Activated gamma-delta T cell (primary cell): ENCODE measurements at places on chromosomes 12 and 14.

DNA sequence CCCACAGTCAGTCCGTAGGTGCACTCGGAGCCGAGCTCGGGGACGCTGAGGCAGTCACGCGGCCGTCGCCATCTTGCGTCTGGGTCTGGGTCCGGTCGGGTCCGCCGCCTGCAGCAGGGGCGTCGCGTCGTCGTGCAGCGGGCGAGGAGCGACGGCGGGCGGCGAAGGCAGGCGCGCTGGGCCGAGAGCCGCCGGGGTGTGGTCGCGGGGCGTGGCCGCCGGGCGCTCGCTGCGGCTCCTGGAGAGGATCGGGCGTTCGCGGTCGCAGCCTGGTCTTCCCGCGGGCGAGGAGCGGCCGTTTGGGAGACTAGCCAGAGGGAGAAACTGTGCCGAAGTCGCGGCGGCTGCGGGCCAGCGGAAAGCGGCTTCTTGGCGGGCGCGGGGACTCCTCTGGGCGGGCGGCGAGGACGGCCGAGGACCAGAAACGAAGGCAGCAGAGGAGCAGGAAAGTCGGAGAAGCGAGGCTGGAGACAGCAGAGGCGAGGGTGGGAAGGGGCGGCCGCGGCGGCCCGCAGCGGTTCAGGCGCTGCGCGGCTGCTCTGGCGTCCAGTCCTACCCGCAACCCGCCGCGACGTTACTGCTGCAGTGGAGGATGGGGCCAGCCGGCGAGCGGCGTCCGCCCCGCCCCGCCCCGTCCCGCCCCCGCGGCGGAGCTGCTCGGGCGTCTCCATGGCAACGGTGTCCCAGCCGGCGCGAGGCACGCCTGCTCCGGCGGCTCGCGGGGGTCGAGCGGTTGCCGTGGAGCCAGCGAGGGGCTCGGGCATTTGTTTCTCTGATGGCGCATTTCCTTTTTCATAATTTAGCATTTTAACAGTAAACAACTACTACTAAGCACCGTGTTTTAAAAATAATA is at the start of gene PNMA1:
Gene PNMA1, minus strand, starts transcription at position 582 of the 853 bp plus-strand sequence. CDS start 745 bp downstream, outside the sequence.
- DNase-seq, result peak; percentile 77

GRCh38 chr12:90970471-90970870 is 15.5 kb upstream of the CCER1 start:
- no peak for DNase-seq

DNA sequence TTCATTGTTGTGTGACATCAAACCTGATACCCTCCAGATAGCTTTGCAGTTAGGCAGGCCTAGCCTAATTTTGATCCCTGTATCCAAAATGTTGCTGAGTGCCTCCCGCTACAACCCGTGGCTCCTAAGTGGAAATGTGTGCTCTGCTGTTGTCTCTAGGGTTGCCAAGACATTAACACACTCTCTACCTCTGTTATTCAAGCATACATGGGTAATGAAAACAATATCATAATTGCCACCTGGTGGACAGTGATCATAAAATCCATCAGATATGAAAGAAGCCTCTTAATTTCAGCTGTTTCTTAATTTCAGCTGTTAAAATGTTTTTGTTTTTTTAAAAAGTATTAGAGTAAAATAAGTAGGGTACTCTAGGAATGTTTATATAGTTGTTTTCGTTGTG is 93.5 kb downstream of the PLEKHA5 start:
- DNase-seq, result no peak

DNA sequence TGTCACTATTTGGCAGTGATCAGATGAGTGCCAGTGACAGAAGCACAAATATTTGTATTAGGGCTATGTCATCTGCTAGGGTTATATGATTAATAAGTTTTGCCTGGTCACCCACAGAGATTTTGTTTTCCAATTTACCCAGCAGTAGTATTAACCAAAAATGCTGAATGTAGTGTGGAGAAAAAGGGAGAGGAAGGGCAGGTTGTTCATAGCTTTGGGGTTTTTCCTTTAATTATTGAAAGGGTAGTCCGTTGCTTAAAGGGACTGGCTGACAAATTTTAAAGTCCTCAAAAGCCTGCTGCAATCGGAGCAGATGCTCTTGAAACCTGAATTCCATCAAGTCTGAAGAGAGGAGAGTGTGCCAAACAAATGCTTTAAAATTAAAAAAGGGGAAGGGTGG is 237.9 kb upstream of the CCDC196 start:
- no peak for DNase-seq

- no peak for DNase-seq
These were observed 523 bp downstream of the GTF2H3 start for GRCh38 chr12:123634142-123634561.

DNA sequence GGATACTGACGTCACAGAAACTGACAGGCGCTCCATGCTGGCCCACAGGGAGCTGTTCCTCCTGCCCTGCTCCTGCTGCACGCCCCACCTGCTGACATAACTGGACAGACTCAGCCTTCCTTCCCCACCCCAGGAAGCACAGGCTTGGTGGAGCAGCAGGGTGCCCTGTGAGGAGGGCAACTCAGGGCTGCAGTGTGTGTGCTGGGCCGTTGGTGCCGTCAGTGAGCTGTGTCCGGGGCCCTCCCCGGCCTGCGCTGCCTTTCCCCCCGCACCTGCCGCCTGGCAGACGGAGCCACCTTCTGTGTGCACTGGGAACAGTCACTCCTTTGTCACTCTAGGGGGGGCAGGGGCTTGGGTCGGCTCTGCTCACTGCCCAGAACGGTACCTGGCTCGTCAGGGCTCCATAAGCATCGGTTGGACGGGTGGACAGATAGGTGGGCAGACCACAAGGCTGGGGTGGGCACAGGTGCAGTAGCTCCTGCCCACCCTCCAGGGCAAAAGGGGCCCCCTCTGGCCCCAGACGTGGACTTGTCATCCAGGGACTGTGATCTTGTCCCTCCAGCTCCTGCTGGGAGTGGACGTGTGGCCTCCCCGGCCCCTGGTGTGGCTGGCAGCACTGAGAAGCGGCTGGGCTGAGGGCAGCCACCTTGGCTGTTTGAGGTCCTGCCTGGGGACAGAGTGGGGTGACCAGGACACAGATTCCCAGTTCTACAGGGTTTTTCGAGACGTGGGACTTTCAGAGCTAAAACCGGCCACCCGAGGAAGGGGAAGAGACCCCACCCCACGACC is 32.8 kb downstream of the FBRSL1 start:
- no peak for DNase-seq

- DNase-seq, result no peak
These were observed 49.8 kb upstream of the LRRK2 start for GRCh38 chr12:40175045-40175444.

GRCh38 chr14:39582028-39582654 is 149.9 kb upstream of the FBXO33 start:
- no peak for DNase-seq

- no peak for DNase-seq
These were observed 4.9 kb upstream of the CRIP2 start for GRCh38 chr14:105469456-105470349.

DNA sequence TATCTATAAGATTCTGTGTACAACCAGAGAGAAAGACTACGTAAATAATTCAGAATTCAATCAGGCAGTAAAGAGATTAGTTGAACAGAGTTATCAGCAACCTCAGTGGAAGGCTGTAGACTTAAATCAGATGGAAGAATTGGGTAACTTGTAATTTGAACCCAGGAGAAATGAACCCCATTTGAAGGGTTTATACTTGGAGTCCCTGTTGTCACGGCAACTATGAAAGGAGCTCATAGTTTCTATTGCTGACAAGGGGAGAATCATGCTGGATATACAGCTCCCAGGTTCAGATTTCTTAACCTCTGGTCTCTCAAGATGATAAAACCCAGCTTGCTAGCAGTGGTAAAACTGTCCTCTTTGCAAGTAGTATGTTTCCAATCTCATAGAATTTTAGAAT is 54.4 kb upstream of the BMP4 start:
- no peak for DNase-seq

DNA sequence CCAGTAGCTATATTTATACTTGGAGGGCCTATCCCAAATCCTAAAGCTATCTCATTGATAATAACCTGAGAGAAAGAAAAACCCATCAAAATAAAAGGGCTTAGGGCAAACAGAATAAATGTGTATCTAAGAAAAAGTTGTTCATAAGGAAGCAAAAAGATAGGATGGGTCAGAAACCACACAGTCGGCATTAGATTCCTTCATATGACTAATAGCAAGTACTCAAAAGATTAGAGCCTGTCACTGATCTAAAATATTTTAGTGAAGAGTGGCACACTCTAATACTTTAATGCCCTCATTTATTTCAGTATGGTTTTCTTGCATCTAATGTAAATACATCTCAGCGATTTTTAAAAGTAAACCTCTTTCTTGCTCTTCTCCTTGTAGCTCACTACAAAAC is 17.1 kb upstream of the NAV3 start:
- no peak for DNase-seq

DNA sequence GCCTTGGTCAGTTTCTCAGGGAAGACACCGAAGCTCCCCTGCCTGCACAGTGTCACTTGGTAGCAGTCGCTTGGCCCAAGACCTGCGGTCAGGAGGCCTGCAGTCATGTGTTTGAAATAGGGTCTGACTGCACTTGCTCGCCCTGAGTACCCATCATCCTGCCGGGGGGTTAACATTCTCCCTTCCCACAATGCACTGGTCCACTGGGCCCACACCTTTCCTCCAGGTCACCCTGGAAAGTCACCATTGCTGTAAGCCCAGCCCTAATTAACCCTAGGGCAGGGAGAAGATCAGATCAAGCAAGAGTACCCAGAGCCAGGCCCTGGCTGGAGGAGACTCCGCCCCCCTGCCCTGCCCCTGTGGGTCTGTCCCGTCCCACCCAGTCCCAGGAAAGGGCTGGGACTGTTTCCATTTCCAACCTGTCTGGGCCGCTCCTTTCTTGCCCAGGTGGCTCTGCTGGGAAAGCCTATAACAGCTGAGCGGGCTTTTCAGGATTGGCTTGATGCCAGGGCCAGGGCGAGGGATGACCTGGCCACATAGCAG is 87.1 kb downstream of the ZFP36L1 start:
- DNase-seq, result no peak

GRCh38 chr14:94945615-94946014 is 175.7 kb upstream of the GSC start:
- DNase-seq, result no peak

- DNase-seq, result no peak
These were observed 28.7 kb downstream of the ARID4A start for GRCh38 chr14:58327019-58327418.

DNA sequence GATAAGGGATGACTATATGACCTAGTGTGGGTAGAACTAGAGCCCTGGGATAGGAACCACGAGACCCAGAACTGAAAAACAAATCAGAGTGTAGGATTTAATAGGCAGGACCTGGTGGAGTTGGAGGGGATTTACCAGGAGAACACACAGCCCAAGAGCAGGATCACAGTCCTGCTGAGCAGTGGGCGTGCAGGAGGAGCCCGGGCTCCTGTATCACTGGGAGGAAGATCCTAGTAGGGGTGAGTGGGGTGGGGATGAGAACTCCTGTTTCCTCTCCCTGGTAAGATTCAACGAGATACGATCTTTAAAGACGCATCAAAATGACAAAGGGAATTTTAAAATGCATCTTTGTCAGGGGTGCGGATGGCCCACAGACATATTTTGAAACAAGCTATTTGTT is 220.1 kb downstream of the GALC start:
- no peak for DNase-seq

- DNase-seq, result no peak
These were observed 52.2 kb downstream of the SSH1 start for GRCh38 chr12:108805136-108805535.

DNA sequence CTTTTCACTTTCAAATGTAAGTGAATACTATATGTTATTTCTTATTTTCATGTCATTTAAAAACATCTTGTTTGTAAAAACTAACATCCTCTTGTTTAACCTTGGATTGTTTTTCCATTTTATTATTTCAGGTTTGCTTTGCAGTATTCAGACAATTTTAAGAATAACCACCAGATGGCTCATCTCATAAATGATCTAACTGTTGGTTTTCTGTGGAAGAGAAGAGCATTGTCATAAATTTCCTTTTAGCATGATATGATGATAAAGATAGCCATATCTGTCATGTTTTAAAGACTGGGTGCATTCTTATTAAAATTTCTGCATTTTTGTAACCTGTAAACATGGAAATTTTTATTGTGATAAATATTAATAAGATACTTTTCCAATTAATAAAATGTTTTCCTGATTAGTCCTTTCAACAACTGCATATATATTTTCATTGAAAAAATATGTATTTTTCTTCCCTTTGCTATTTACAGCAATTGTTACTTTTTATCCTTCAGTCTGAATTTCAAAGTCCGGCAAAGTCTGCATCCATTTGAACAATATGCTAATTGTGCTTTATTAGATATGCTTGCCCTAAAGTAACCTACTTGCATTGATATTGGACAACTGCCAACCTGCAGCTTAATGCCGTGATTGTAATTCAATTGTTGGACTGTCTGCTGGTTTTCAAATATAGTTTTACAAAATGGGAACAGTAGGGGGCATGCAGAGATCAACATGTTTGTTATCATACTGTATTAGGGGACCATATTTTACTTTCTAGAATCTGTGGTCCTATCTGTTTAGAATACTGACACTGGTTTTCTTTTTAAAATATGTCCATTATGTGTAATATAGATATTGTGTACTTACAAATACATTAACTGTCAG is 163.4 kb downstream of the GARIN6 start:
- DNase-seq, result no peak

DNA sequence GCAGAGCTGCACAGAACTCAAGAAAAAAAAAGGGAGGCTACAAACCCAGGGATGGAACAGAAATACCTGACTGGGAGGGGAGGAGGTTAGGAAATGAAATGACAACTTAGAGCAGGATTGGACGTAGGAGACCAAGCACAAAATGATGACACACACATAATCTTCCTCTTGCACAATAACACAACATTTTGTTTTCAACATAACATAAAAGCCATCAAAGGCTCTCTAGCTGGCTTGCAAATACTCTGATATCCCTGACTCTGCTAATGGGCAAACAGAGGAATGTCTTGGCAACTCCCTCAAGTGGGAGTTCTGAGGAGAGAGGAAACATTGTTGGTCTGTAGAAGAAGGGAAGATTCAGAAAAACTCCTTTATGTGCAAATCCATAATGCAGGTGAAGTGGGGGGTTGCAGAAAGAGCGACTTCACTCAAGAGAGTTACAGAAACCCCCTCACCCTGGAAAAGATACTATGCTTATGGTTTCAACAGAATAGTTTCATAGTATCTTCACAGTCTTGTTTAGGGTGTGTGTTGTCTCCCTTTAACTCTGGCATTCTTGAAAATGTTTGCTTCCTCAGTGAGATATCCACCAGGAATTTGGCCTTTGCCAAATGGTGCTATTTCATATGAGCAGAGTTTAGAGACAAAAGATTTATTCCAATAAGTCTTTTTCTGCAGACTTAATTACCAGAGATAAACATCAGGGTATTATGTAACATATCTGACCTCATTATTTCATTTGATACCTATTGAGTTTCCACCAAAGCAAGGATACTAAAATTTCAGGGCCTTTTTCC is 43.8 kb upstream of the LTBP2 start:
- DNase-seq, result no peak

DNA sequence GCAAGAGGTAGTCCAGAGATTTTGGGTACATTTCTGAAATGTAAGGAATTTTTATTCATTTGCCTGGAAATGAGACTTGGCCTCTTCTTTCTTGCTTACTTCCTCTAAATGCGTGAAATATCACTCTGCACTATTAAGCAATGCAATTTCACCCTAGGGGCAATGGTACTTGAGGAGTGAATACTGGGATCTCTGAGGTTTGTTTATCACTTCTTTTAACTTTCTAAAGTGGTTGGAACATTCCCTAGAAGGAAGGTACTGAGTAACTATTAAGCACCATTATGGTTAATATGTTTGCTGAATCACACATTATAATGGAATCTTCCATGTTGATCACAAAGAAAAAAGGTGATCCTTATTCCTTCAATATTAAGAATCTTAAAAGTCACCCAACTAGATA is 120.9 kb upstream of the CAND1 start:
- DNase-seq, result no peak

- no peak for DNase-seq
These were observed 302.8 kb downstream of the FSCB start for GRCh38 chr14:44204061-44204835.

GRCh38 chr14:66445936-66446335 is 40.2 kb upstream of the CCDC196 start:
- no peak for DNase-seq
